ENCODE measurements at places on chromosomes 4 and X.

GRCh38 chr4:176321589-176321988, 1.8 kb downstream of the SPCS3 start:
- no peak for DNase-seq

- DNase-seq: no peak
Measured at GRCh38 chr4:84085986-84086385, 413.1 kb downstream of the NKX6-1 start.

DNA sequence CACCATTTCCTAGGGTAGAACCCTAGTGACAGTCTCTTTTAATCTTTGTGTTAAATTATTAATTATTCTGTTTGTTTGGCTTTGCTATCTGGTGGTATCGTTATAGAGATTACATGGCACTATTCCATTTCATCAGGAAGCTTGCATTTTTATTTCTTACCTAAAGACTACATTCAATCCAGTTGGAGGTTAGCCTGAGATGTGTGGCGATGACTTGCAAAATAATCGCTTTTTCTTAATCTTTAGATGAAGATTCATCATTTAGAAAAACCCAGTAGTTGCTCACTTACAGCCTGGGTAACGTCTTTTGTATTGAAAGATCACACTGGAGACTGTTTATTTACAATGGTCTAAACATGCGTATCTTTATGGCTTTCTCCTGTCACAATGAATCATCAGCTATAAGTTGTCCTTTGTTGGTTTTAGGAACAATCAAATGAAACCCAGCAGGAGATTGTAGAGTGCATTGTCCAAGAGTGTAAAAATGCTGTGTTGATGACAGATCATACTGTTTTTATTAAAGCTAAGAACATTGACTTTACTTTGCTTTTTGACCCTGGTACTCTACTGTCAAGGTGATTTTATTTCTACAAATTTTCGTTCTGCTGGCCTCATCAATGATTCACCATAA, 281.7 kb upstream of the PITX2 start:
- no peak for DNase-seq

GRCh38 chr4:54439831-54440243, 210.7 kb downstream of the PDGFRA start:
- no peak for DNase-seq

DNA sequence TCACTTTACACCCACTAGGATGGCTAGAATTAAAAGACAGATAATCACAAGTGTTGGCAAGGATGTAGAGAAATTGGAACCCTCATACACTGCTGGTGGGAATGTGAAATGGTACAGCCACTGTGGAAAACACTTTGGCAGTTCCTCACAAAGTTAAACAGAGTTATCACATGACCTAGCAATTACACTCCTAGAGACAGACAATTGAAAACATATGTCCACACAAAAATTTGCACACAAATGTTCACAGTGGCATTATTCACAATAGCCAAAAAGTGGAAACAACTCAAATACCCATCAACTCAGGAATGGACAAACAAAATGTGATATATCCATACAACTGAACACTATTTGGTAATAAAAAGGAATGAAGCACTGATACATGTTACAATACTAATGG, 5.7 kb downstream of the ZNF280C start:
- no peak for DNase-seq

GRCh38 chr4:24578364-24578763, 6.0 kb downstream of the DHX15 start:
- no peak for DNase-seq

DNA sequence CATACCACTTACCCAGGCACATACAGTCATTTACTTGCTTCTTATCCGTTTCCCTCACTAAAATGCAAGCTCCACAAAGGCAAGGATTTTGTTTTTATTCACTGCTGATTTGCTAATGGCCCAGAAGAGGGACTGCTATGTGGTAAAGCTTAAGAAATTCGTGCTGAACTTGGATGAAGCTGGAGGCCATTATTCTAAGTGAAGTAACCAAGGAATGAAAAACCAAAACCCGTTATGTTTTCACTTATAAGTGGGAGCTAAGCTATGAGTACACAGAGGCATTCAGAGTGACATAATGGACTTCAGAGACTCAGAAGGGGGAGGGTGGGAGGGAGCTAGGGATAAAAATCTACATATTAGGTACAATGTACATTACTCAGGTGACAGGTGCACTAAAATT, 47.2 kb downstream of the RAB33B start:
- DNase-seq: no peak

DNA sequence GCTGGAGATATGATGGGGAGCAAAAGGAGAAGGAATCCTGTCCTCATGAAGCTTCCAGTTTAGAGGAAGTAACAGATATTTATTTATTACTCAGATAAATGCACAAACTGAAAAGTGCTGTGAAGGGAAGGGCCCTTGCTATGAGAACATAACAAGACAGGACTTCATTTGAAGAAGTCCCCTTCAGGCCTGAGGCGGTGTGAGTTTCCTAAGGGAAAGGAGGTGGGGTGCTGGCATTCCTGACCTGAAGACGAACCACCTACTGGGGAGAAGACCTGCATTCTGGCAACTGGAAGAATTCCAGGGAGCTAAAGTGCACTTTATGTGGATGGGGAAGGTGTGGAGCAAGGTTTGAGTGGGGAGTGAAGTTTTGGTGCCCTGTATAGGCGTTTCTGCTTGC, 15.9 kb upstream of the SPARCL1 start:
- DNase-seq: no peak
